ENCODE measurements at places on chromosomes 6 and 20. TPM values are rescaled to one million over a fixed set of nuclear protein-coding genes. Genes with fewer than 3 reads are reported as not detected.

The RAE1 gene
- 53.1 TPM for total RNA-seq

GRCh38 chr6:25042036-25042521 lies 106.3 kb upstream of the RIPOR2 start:
- no peak for DNase-seq

DNA sequence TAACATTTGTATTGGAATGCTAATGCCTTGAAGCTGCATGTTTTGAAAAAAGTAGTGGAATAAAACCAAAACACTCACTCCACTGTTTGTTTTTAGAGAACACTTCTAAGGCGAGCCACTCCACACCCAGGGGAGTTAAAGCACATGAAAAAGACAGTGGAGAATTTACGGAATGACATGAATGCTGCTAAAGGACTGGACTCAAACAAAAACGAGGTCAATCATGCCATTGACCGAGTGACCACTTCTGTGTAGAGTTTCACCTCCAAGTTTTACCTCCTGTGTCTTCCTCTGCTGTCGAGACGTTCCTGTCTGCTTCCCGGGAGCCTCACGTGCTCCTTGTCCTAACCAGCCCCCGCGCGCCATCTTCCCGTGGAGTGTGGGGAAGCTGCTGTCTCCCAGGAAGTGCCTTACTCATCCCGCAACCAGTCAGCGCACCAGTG lies 127.8 kb downstream of the LRRC1 start:
- peak; percentile 40 for DNase-seq

DNA sequence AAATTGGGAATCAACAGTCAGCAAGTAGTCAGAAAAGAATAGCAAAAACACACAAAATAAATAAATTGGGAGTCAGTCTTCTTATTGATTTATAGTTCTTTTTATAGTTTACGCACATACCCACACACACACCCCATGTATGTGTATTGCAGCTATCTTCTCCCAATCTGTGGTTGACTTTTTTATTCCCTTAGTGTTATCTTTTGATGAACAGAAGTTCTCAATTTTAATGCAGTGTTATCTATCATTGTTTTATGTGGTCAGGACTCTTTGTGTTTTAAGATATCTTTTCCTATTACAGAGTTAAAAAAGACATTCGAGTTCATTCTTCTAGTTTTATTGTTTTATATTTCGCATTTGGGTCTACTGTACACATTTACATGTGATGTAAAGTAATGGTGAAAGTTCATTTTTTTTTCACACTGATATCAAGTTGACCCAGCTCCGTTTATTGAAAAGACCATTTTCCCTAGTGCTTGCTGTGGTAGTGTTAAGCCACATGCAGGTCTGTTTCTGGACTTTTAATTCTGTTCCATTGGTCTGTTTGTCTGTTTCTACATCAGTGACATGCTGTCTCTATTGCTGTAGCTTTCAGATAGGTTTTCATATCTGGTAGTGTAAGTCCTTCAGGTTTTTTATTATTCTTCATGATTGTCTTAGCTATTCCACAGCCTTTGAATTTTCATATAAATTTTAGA lies 78.4 kb downstream of the ZFAND3 start:
- DNase-seq: no peak

GRCh38 chr20:25706793-25707192 lies 10.1 kb upstream of the ZNF337 start:
- DNase-seq: no peak

The CALHM6 gene
- 0.68 TPM for total RNA-seq

The SAPCD1 gene
- total RNA-seq: 3.2 TPM

DNA sequence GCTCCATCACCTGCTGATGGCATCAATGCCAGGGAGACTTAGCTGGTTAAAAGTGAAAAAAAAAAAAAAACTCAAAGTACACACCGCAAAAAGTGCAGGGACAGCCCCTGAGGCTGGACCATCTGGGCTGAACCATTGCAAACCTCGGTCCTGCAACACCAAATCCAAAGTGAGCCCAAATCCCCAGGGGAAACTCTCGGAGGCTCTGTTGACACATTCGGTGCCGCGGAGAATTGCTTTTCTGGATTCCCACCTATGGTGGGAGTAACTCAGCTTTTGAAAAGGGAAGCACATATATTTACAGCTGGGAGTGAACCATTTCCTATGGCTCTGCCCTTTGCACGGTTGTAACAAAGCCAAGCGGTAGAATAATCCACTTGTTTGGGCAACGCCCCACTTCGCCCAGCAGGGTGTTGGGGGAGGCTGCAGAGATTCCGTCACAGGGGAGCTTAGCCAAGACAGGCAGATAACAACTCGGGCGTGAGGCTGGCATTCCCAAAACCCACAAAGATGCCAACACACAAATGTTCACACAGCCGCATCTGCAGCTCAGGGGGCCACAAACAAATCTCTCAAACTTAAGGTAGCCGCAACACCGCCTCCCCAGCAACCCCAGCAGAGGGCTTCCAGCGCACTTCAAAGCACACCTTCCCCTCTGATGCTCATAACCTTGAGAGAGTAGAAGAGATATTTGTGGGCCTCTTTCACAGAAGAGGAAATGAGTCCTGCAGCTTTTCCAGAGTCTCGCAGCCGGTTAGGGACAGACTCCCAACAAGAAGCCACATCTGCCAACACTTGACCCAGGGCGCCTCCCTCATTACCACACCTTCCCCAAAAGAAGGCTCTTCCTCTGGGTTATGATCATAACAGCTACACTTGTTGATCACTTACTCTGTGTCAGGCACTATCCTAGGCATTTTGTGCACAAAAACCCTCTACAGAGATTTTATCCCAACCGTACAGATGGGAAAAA lies 11.4 kb downstream of the ZC3H12D start:
- no peak for DNase-seq

All from H9 (cell line).